ENCODE measurements at places on chromosomes 1 and 21. TPM values are rescaled to one million over a fixed set of nuclear protein-coding genes. Genes with fewer than 3 reads are reported as not detected.

The CNR2 gene
- not detected for polyA plus RNA-seq

The TMPRSS15 gene
- polyA plus RNA-seq = not detected

The LIN28A gene
- polyA plus RNA-seq = not detected

The HSD3B1 gene
- 0.34 TPM for polyA plus RNA-seq

The RGS1 gene
- not detected for polyA plus RNA-seq

The SLAMF8 gene
- not detected for polyA plus RNA-seq

The COL16A1 gene
- polyA plus RNA-seq = 43.4 TPM

The MIS18A gene
- 6.6 TPM for polyA plus RNA-seq

The AVPR1B gene
- polyA plus RNA-seq = not detected

The GPR37L1 gene
- polyA plus RNA-seq = 0.01 TPM

The SH3D21 gene
- 7.1 TPM for polyA plus RNA-seq

The MUL1 gene
- polyA plus RNA-seq = 41.8 TPM

The TP73 gene
- 0.23 TPM for polyA plus RNA-seq

The PADI4 gene
- polyA plus RNA-seq = 0.03 TPM

The F13B gene
- polyA plus RNA-seq = not detected

The FNDC10 gene
- 2.8 TPM for polyA plus RNA-seq

The LCE2A gene
- polyA plus RNA-seq = 0.12 TPM

The SHC1 gene
- 385 TPM for polyA plus RNA-seq

The SLC16A4 gene
- 0.36 TPM for polyA plus RNA-seq

The FNDC5 gene
- polyA plus RNA-seq = not detected

The INAVA gene
- 18.7 TPM for polyA plus RNA-seq

The DNAH14 gene
- 2.5 TPM for polyA plus RNA-seq

The PRCC gene
- 40.4 TPM for polyA plus RNA-seq

The SYF2 gene
- 31.8 TPM for polyA plus RNA-seq

The LCE1D gene
- polyA plus RNA-seq = not detected

The NPL gene
- polyA plus RNA-seq = 4.9 TPM

The HTR1D gene
- 0.30 TPM for polyA plus RNA-seq

The SPATA46 gene
- polyA plus RNA-seq = not detected

Measured in keratinocyte (primary cell).